ENCODE measurements at places on chromosomes 12 and 14.

GRCh38 chr14:73742520-73743238 lies 28.5 kb upstream of the PNMA1 start:
- DNase-seq = peak; percentile 31

- peak; percentile 41 for DNase-seq
Measured at GRCh38 chr12:71947645-71948105, 9.0 kb downstream of the TPH2 start.

GRCh38 chr12:88227263-88227662 lies 85.2 kb downstream of the TMTC3 start:
- no peak for DNase-seq

- DNase-seq = no peak
Measured at GRCh38 chr12:27646149-27646548, 50.1 kb upstream of the REP15 start.

GRCh38 chr12:49137476-49137875 lies 6.3 kb upstream of the TUBA1B start:
- no peak for DNase-seq

DNA sequence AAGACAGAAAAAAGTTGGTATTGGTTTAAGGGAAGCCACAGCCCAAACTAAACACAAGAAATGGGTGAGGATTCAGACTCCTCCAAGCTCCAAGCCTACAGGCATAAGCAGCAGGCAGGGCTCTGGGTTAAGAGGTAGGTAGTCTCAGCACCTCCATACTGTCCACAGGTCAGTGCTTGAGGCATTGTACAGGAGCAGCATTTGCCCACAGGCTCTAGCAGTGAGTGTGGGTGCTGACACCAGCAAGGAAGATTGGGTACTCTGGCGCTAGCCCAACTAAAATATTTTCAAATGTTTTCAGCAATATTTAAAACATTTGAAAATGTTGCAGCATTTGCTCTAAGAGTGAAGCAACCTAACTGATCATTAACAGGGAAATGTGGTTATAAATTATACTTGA lies 33.1 kb downstream of the FERMT2 start:
- no peak for DNase-seq

- no peak for DNase-seq
Measured at GRCh38 chr12:101941306-101942249, 64.2 kb downstream of the DRAM1 start.

GRCh38 chr14:104651876-104652260 lies 37.5 kb upstream of the INF2 start:
- DNase-seq = no peak

GRCh38 chr12:1309613-1310012 lies 284.8 kb downstream of the FBXL14 start:
- DNase-seq = no peak

GRCh38 chr12:93174473-93174872 lies 203.3 kb upstream of the NUDT4 start:
- no peak for DNase-seq

DNA sequence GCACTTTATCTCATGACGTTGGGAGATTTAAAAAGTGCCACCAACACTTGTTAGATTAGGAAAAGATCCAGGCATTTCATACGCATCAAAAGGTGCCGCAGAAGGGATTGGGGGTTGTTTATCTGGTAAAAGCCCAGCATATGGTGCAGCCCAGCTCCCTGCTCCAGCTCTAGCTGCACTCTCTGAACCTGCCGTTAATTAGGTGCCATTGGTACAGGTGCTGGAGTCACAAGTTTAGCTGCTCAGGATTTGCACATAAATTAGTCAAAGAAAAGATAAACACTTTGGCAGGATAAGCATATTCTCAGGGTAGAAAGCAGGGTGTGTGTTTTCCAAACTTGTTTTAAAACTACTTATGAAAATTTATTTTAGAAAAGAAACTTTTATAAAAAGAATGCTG lies 932.6 kb upstream of the TMEM132C start:
- no peak for DNase-seq

DNA sequence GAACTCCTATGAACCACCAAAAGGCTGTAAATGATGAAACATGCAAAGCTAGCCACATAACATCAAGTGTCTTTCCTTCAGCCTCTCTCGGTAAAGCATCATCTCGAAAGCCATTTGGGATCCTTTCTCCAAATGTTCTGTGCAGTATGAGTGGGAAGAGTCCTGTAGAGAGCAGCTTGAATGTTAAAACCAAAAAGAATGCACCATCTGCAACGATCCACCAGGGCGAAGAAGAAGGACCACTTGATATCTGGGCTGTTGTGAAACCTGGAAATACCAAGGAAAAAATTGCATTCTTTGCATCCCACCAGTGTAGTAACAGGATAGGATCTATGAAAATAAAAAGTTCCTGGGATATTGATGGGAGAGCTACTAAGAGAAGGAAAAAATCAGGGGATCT lies 61.2 kb downstream of the ATG14 start:
- no peak for DNase-seq

DNA sequence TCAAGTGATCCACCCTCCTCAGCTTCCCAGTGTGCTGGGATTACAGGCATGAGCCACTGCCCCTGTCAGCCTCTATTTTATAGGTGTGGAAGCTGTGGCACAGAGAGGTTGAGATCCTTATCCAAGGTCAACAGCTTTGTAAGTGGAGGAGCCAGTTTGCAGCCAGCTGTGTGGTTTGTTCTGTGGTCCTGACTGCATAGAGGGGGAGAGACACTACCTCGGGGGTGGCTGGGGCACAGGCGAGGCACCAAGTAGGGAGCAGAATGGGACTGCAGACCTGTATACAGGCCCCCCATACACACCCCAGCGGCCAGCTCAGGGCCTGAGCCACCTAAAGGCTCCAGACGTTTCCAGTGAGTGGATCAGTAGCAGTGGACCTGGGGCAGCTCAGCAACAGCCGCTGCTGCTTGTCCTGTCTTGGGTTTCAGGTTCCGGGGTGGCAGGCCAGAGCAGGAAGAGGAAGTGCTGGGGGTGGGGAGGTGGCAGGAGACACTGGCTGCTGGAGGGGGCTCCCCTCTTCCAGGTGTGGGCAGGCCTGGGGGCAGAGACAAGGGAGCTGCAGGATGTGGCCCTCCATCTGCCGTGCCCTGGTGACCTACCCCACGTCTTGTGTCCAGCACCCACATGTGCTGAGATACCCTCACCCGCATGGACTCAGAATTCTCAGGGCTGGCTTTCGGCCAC lies 11.0 kb downstream of the ORAI1 start:
- DNase-seq = no peak

DNA sequence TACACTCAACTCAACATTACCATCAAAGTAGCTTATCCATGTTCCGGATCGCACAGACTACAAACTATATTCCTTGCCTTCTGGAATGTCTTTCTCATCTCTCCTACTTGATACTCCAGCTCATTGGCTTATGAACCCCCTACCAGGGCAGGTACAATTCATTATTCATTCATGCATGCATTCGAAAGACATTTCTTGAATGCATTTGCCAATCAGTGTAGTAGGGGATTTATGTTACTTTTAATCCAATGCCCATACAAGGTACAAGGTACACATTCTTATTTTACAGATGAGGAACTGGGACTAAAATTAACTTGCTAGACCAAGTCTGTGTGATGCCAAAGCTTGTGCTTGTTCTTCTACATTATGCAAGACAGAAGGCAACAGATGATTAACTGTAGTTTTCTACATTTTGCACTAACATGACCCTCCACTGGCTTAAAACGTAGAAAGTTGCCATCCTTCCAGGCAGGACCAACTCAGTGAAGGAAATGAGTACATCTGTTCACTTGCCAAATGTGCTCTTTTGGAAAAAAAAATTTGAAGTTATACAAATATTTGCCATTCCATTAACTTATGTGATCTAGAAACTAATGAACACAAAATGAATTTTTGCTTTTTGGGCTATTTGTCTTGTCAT lies 53.8 kb upstream of the KCNJ8 start:
- DNase-seq = no peak

DNA sequence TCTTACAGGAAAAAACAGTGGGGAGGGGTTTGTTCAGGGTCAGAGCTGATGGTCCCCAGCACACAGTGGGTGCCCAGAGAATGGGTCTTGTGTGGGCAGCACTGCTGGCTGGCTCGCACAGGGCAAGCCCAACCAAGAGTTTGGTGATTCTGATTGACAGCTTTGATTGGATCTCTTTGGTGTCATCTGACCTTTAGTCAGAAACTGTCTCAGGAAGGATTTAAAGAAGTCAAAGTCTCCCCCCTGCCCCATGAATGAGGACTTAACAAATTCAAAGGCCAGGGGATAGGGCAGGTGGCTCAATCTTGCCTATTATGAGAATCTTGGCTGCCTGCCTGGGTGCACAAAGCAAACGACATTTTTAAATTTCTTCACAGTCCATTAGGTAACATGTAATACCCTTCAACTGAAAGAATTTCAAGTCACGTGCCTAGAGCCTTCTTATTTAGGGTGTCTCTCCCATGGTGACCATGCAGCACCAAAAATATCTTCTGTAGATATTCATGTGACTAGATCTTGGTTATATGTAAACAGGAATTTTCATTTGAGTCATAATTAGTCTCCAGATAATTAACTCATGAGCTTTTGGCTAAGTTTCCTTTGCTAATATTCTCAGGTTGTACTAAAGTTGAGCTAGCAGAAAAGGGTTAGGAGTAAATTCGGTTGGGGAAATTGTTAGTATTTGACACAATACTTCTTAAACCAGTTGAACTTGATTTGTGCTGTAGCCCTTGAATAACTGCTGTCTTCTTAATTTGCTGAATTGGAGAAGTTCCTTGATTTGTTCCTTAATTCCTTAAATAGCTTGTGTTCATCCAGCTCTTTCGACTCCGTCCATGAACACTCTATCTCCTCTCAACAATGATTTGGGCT lies 54.5 kb upstream of the HECTD1 start:
- DNase-seq = peak; percentile 24

- DNase-seq = peak; percentile 40
Measured at GRCh38 chr12:19482551-19483109, 43.3 kb downstream of the AEBP2 start.

Data from amniotic epithelial cell (primary cell).